ENCODE measurements at places on chromosomes 5 and 9.

- DNase-seq, result no peak
These were observed 194.4 kb downstream of the DEPDC1B start for GRCh38 chr5:60505373-60506171.

- DNase-seq, result no peak
These were observed 11.2 kb downstream of the ENC1 start for GRCh38 chr5:74629326-74629725.

DNA sequence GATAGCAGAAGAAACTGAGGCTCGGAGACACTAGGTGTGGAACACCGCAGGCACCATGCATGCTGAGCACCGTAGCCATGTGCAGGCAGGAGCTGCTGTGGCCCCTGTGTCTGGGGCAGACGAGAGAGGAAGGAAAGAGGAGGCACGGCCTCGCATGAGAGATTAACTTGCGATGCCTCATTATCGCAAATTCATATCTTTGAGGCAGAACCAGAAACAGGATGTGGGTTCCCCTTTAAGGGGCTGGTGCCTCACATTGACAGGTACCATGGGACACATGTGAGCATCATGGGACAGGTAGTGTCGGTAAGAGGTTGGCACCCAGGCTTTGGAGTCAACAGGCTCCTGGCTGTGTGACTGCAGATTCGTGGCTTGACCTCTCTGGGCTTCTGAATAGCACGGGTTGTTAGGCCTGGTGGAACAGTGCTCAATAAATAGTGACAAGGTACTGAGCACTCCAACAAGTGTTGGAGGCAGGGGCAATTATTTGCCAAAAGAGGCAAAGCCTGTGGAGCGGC is 40.8 kb downstream of the NAIF1 start:
- no peak for DNase-seq

DNA sequence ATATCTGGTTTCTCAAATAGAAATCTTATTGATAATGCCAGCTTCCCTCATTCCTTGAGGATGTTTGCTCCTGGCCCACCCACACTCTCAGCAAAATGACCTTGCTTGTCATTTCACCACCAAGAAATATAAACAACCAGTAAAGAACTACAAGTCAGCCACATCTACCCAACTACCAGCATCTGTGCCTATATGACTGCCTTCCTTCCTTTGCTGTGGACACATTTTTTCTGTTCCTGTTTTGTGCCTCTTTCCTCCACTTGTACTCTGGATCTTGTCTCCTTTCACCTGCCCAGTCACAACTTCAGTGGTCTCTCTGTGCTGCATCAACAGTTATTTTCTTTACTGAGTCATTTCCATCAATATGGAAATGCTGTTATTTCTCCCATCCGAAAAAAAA is 20.3 kb downstream of the KIF2A start:
- no peak for DNase-seq

DNA sequence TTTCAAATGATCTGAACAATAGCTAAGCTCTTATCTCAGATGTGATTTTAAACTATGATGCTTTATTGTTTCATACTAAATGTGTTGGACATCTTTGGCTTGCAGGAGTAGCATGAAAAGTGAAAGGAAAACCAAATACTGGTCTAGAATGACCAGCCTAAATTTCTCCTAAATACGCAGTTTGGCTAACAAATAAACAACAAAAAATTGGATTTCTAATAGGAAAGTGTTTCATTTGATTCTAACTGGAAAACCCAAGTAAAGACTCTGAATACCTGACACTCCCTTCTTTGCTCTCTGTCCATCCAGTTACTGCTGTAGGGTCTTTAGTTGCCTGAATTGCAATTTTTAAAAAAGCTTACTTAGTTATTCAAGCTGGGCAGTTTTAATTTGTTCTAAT is 111.7 kb upstream of the ACOT12 start:
- no peak for DNase-seq

DNA sequence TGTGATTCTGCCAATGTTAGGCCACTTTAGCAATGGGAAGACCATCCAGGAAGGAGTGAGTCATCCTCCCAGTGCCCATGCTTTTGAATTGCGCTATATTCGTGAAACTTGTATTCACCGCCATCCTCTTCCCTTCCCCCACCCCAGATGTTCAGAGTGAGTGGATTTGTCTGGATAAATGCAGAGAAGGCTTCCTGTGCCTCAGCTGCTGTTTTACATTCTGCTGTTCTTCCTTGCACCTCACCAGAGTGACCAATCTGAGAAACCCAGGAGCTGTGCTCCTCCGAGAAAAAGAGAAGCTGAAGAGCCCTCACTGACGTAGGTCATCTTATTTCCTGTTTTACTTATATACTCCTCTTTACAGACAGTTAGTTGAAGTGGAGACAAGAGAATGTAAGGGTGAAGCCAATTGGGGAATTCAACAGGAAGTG is 24.6 kb upstream of the SVEP1 start:
- no peak for DNase-seq

GRCh38 chr5:40266952-40267351 is 412.8 kb upstream of the PTGER4 start:
- no peak for DNase-seq

- DNase-seq, result no peak
These were observed 378.9 kb downstream of the ELAVL2 start for GRCh38 chr9:23447166-23447565.

- DNase-seq, result no peak
These were observed 505.0 kb downstream of the ELAVL2 start for GRCh38 chr9:23321049-23321448.

GRCh38 chr5:13303445-13303844 is 641.0 kb downstream of the DNAH5 start:
- no peak for DNase-seq

DNA sequence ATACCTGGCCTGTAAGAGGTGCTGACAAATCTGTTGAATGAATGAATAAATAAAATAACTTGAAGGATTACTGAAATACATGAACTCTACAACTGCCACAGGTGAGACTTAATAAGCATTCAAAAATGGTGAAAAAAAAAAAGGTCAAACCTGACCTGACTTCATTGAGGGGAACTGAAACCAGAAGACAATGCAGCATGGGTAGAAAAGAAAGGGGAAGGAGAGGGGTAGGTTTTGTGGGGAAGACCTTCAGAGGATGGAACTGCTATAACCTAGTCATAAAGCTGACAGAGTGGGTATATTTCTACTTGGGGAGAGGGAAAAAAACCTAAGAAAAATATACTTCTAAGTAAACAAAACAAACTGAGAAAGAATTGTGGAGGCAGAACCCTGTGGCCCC is 56.6 kb downstream of the RASEF start:
- DNase-seq, result no peak

Measured in fibroblast of skin of right biceps (primary cell).